ENCODE measurements at places on chromosomes 2 and 18.

- no peak for DNase-seq
Measured at GRCh38 chr2:62744603-62745002, 39.1 kb downstream of the EHBP1 start.

- DNase-seq: no peak
Measured at GRCh38 chr2:75491129-75491753, 69.5 kb downstream of the EVA1A start.

DNA sequence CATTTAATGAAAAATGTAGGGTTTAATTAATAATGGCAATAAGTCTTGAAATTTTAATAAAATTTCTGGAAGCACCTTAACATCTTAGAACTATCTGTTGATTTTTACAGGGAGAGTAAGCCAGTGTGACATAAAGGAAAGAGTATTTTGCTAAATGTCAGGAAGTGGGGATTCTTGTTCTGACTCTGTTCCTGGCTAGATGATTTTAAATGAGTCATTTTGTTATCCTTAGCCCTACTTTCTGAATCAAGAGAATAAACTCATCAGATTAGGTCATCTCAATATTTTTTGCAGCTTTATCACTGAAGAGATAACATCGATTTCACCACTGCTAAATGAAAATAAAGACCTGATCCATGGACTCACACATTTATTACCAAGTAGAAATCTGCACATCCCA lies 377.5 kb upstream of the CYRIA start:
- peak; percentile 19 for DNase-seq

- DNase-seq: peak; percentile 76
Measured at GRCh38 chr2:176685908-176686307, 416.7 kb downstream of the MTX2 start.

- DNase-seq: no peak
Measured at GRCh38 chr2:32227492-32227891, 37.2 kb downstream of the NLRC4 start.

GRCh38 chr2:68214381-68214780 lies 38.0 kb downstream of the PPP3R1 start:
- DNase-seq: no peak

DNA sequence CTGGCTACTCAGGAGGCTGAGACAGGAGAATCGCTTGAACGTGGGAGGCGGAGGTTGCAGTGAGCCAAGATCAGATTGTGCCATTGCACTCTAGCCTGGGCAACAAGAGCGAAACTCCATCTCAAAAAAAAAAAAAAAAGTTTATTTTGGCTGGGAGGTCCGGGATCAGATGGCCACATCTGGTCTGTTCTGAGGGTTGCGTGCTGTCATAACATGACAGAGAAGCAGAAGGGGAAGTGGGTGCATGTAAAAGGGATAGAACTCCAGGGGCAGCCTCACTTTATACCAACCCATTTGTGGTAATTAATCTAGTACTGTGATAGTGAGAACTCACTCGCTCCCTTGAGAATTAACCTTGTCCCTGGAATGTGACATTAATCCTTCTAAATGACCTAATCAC lies 101.2 kb downstream of the PTPN4 start:
- no peak for DNase-seq

GRCh38 chr2:218370410-218371063 lies 11.5 kb upstream of the SLC11A1 start:
- DNase-seq: peak; percentile 97

DNA sequence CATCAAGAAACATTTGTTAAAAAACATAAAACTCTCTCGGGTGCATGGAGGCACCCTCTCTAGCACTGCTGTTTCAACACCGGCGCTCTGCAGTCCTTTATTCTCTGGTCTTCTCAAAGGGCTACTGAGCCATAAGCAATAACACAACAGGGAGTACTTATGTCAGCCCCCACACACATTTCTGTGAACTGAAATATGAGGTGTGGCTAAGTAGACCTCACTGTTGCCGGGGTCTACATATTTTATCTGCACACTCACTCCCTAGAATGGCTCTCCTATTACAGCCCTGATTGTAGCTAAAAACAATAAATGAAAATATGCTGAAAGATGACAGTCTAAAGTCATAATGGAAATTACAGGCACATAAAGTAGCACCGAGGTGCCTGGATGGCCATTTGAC lies 235.1 kb downstream of the GRB14 start:
- DNase-seq: no peak

DNA sequence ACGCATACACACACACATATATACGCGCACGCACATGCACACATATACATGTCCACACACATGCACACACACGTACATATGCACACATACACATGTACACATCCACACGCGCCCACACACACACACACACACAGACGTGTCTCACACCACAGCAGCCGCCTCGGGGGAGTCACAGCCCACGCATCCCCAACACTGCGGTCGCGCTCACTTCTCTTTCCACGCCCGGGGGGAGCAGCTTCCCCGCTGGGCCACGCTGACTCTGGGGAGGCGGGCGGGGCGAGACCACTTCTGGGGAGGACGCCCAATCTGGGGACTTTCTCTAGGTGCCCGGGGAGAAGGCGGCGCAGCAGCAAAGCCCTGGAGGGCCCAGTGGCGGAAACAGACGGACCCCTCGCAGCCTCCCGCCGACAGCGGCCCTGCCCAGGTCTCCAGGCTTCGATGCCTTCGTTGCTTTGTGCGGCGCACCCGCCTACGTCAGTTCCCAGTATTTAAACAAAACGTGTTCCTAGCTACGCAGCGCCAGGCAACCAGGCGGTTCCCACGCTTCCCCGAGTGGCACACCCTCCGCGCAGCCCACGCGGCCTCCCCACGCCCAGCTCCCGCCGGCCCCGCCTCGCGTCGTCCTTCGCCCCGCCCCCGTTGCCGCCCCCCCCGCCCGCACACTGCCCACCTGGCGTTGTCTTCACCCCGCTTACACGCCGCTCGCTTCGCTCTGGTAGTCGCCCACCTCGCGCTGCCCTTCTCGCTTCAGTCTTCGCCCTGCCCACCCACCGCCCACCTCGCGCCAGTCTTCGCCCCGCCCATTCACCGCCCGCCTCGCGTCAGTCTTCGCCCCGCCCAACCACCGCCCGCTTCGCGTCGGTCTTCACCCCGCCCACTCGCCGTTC lies 810 bp upstream of the RBFA start:
- peak; percentile 97 for DNase-seq

DNA sequence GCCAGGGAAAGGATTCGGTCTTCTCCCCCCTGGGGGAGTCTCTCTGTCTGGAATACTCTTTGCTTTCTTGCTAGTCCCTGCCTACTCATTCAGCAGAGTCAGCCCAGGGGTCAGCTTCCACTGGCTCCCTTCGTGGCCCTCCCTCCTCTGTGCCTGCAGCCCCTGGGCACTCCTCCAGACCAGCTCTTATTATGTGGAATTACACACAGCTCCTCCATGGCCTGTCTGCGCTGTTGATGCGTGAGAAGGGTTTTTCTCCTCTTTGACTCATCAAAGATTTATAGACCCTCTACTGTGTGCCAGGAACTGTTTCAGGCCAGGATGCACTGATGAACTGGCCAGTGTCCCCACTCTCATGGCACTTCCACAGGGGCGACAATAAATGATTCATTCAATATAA lies 44.4 kb downstream of the ST8SIA5 start:
- DNase-seq: no peak

DNA sequence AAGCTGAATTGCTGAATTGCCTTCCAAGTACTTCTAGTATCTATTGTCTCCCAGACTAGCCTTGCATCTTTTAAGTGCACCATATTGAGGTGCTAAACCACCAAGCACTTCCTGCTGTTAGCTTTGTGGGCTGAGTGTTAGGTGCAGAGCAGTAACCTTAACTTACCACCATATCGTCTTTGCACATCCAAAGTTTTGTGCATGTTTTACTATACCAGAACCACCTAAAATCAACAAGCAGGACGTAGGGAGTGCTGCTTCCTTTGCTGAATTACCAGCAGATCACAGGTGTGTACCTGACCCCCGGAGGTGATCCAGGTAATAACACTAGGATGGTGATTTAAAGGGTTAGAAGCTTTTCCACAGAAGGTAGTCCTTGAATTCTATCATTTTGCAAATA lies 359.9 kb upstream of the HNRNPA3 start:
- no peak for DNase-seq

DNA sequence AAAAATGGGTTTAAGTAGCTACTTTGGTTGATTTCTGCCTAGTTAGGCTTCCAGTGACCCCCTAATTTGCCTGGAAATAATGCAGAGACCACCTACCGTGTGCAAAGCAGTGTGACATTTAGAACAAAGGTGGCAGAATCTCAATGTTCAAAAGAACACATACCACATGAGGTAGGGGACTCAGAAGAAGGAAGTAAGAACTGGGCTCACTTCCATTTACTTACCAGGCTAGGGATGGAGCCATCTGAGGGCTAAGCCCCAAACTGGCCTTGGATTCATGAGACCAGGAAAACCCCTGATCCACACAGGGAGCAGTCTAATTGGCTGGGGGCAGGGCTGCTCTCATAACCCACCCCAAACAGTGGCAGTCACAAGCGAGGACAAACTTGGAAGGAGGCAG lies 190.7 kb downstream of the NCKAP5 start:
- no peak for DNase-seq

GRCh38 chr2:218327451-218328210 lies 29.0 kb upstream of the CATIP start:
- DNase-seq: no peak

DNA sequence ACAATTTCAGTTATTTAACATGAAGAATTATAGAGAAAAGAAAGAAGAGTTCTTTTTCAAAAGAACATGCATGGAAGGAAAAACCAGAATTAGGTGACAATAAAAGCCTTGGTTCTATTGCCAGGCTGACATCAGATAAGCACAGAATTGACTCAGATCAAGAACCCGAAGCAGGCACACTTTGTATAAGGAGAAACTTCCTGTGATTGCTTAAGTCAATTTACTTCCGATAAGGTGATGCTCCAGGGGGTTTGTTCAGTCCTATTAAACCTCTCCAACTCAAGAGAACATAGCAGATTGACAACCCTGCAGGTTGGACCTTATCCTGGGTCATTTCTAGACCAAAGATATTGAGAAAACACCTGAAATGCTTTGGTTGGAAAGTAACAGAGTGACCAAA lies 31.4 kb downstream of the GAREM1 start:
- no peak for DNase-seq
